B cell (primary cell): ENCODE measurements at places on chromosomes 5 and 9. TPM values are rescaled to one million over a fixed set of nuclear protein-coding genes. Genes with fewer than 3 reads are reported as not detected.

- DNase-seq: no peak
Measured at GRCh38 chr9:78214492-78214891, 21.4 kb upstream of the CEP78 start.

Gene GFI1B
- 0.85 TPM in 1 of 2 replicates, not detected in the other for total RNA-seq

DNA sequence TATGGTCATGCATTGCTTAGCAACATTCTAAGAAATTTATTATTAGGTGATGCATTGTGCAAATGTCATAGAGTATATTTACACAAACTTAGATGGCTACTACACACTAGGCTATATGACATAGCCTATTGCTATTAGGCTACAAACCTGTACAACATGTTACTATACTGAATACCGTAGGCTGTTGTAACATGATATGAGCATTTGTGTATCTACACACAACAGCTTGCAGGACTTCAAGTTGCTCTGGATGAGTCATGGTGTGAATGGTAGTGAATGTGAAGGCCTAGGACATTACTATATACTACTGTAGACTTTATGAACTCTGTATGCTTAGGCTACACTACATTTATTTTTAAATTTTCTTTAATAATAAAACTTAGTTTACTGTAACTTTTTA is 107.2 kb upstream of the MAMDC2 start:
- DNase-seq: no peak

DNA sequence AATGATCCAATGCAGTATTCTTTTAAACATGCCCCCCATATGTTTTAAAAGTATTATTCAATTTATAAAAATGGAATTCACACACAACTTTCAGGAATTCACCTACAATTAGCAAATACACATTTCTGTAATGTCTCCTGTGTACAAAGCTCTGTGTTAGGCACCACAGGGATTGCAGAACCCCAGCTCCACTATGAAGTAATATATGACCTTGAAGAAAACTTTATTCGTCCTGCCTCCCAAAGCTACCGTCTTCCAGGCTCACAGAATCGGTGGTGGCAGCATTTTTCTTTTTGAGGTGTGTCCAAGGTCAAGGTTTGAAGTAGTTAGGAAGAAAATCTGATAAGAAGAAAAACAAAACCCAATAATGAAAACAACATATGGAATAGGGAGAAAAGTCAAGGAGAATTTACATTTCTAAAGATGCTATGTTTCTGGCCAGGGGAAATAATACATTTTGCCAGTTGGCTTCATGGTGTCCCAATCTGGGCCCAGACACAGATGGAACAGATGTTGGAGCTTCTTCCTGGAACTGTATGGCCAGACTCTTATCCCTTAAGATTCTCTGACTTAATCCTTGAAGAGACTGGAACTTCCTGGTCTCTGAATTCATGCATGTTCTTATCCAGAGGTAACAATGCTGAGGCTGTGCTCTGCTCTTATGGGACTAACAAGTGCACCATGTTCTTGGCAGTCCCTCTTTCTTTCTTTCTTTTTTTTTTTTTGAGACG is 22.0 kb upstream of the LVRN start:
- DNase-seq: no peak

Gene NSG2
- not detected in 2 replicates for total RNA-seq

DNA sequence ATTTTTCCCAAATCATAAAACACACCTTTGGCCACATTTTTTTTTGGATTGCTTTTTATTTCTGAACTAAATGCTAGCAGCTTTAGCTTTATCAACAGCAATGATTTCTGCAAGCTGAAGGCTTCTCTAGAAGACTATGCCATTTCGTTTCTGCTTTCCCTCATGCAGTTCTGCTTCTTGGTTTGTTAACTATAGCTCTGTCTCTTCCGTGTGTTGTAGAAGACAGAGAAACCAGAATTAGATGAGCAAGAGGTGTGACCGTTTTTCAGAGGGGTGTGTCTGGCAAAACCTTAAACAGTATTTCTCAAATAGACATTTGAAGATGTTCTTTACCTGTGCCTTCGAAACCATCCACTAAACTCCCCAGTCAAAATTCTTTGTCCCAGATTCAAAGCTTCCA is 131.5 kb downstream of the ZNF462 start:
- no peak for DNase-seq

DNA sequence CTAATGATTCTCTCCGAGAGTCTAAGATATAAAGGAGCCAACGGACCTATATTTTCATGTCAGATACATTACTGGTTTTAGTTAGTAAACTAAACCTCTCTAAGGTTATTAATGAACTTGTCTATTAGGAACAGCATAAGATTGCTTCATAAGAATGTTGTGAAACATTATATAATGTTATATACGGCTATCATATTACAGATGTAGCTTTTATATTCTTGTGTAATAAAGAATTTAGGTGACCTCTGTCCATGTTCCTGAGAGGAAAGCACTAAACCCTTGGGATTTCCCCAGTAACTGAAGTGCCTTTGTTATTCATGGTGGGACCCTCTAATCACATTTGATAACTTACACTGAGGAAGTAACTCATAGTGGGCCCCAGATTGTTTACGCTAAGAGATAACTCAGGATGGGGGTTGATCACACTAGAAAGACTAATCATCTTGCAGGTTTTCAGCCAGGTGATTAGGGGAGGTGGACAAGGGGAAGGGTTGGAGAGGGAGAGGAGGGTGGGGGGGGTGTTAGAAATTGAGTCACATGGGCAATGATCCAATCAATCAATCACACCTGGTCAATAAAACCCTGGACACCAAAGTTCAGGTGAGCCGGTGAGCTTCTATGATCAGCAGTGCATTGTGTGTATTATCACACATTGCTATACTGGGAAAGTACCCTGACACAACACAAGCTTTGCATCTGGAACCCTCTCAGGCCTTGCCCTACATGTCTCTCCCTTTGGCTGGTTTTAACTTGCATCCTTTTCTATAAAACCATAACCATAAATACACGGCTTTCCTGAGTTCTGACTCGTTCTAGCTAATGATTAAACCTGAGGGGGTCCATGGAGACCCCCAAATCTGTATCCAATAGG is 25.8 kb downstream of the ECPAS start:
- DNase-seq: no peak

Gene ISL1
- total RNA-seq: not detected in 2 replicates

Gene CD14
- 0.97 and 1.8 TPM in 2 replicates for total RNA-seq

GRCh38 chr9:136174779-136175615 is 29.9 kb downstream of the LHX3 start:
- no peak for DNase-seq

DNA sequence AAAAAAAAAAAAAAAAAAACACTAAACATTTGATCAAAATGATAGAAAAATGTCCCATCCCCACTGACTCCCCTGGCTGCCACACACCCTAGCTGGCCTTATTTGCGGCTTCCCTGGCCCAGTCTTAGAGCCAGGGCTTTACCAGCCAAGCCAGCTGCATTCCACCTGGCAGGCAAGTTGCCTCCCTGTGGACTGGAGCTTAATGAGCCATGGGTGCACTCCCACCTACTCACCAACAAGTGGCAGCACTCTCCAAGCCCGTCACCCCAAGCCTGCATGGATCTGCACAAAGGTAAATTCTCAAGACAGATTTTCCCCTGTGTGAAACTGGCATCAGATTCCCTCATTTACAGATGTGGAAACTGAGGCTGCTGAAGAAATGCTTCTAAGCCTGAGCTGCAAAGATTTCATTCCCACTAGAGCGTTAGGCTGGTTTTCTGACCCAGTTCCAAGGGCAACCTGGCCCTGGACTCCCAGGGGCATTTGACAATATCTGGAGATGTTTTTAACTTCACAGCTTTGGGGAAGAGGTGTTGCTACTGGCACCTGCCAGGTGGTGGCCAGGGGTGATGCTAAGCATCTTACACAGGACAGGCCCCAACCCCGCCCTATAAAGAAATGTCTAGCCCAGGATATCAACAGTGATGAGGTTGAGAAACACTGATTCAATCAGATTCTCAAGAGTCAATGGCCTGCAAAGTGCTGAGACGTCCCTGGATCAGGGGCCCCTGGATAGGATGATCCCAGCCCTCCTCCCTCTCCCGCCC is 21.9 kb upstream of the VDAC1 start:
- DNase-seq: peak; percentile 45

- no peak for DNase-seq
Measured at GRCh38 chr9:97703437-97704344, 6.6 kb upstream of the XPA start.

- DNase-seq: no peak
Measured at GRCh38 chr9:125651576-125652232, 55.3 kb downstream of the MAPKAP1 start.

GRCh38 chr9:136082496-136083361 is 12.4 kb downstream of the NACC2 start:
- no peak for DNase-seq

GRCh38 chr5:206406-206805 is 11.5 kb downstream of the CCDC127 start:
- DNase-seq: no peak

DNA sequence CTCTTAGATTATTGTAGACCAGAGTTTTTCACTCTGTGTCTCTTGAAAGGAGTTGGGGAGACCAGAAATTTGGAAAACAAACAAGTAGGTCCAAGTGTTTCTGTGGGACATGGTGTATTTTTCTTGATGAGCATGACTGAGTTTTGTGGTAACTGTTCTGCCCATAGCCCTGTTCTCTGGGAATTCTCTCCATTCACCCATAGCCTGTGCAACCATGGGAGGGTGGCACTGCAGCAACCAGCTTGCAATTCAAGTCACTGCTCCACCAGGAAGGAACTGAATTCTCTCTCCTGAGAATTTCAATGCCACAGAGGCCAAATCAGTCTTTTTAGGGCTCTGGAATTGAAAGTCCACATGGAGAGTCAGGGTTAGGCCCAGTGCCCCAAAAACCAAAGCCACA is 475.3 kb upstream of the TRPC7 start:
- DNase-seq: no peak

Gene OMD
- total RNA-seq: not detected in 2 replicates

- peak; percentile 70 for DNase-seq
Measured at GRCh38 chr5:40680741-40681362, 1.1 kb downstream of the PTGER4 start.

DNA sequence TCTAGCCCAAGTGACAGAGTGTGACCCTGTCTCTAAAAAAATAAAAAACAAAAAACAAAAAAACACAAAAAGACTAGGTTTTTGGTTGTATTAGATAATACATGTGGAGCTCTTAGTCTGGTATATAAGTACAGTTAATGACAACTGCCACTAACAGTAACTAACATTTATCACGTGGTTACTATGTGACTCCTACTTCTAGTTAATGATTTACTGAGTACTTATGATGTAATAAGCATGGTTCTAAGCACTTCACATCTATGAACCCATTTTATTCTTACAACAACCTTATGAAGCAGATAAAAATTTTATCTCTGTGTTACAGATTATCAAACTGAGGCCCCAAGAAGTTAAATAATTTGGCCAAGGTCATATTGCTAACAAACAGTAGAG is 6.1 kb upstream of the TMEFF1 start:
- no peak for DNase-seq

DNA sequence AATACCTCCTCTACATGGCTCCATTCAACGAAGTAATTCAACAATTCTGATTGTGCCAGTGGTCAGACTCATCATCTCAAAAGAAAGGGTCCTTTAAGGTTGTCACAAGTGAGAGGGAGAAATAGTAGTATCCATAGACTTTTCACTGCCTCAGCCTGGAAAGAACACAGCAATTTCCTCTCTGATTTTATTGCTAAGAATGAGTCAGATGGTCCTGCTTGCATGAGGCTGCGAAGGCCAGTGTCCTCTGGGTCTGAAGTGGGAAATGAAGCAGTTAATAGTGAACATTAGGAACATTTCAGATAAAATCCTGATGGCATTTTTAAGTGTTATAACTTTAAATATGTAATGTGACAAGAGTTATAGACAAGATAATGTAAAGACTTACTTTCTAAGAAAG is 979.0 kb downstream of the EFNA5 start:
- DNase-seq: no peak

DNA sequence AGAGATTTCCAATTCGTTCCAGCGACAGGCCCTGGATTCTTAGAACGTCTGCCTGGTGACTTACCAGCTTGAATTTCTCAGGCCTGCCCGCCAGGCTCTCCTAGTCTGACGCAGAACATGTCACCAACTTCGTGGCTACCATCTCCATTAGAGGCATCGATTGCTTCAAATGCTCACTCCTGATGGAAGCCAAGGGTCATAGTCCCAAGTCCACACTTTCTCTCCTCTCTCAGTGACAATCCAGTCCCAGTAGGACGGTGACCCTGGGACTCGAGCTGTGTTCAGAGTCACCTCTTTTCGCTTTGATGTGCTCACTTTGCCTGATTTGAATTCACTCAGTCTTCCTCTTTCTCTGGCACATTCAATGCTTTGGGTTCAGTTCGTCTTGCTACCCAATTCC is 94.8 kb downstream of the GADD45G start:
- DNase-seq: no peak
